ENCODE measurements at places on chromosomes 1 and 21.

GRCh38 chr1:211781260-211781659 is 49.3 kb downstream of the LPGAT1 start:
- no peak for DNase-seq

GRCh38 chr1:168842916-168843315 is 113.9 kb upstream of the DPT start:
- DNase-seq: no peak

DNA sequence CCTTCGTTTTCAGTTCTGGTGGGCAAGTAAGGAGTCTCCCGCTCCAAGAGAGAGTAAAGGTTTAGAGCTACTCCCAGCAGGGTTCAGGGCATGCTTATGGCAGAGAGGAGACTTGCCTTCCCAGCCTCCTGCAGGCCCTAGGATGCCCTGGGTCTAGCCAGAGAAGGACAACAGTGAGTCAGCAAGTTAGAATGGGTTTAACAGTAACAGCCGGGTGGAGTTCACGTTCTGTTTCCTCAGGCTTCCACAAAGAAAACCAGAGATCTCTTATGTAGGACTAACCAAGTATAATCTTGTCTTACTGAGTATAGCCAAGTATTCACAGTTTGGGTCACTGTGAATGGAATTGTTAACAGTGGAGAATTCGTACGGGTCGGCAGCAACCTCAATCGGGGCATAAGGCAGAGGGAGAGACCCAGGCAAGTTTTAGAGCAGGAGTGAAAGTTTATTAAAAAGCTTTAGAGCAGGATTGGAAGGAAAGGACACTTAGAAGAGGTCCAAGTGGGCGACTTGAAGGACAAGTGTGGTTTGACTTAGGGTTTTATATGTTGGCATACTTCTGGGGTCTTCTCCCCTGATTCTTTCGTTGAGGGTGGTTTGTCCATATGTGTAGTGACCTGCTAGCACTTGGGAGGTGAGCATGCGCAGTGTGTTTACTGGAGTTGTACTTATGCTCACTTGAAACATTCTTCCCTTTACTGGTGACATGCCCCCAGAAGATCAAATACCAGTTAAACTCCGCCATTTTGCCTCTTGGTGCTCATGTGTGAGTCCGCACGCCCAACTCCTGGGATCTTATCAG is 4.5 kb downstream of the OVAAL start:
- DNase-seq: no peak

DNA sequence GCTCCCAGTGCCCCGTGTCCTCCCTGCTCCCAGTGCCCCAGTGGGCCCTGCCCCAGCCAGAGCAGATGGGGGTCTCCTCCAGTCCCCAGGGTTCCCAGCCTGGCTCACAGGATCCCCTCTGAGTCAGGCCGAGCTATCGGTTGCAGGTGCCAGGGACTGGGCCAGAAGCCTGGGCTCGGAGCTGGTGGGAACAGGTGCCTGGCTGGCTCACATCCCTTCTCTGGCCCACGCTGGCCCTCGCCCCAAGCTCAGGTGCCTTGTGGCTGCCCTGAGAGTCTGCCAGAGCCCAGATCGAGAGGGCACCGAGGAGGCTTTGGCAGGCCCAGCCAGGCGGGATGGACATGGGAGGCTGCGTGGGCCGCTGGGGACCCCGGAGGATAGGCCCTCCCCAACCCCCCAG is 18.9 kb downstream of the PLCH2 start:
- DNase-seq: no peak

DNA sequence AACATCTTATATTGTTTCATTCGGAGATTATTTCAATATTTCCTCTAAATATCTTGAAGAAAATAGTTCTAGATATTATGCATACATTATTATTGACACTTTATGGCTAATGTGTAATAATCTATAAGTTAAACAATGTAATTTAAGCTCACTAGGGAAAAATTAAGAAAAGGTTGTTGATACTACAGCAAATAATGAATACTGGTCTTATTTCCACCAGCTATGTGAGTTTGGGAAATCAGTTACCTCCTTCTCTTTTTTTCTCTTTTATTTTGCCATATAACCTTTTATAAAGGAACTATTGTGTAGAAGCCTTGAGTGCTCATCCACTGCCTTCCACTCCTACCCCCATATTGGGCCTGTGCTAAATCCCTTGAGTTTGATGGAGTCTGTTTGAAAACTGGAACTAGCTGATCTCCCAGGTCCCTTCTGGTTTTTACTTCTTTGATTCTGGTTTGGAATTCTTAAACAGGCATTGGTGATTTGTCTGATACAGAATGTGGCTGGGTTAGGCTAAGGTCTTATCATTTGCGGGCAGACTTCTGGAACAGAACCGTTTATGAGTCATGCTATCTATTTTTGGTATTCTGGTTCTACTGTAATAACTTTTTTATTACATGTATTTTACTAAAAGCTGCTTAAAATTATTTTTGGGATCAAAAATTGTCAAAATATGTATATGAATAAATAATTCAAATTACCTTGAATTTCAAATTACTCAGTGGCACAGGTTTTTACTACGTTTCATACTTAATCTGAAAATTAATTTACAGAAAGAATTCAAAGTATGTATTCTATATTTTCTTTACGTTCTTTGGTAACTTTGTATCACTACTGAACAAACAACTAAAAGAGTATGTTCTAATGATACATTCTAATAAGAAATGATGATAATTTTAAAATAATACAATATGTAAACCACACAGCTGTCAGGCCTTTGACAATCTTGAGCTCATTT is 5.0 kb upstream of the CDC14A start:
- no peak for DNase-seq

GRCh38 chr1:100184536-100184935 is 6.5 kb upstream of the LRRC39 start:
- DNase-seq: no peak

GRCh38 chr1:87899746-87900145 is 571.1 kb downstream of the LMO4 start:
- DNase-seq: no peak

DNA sequence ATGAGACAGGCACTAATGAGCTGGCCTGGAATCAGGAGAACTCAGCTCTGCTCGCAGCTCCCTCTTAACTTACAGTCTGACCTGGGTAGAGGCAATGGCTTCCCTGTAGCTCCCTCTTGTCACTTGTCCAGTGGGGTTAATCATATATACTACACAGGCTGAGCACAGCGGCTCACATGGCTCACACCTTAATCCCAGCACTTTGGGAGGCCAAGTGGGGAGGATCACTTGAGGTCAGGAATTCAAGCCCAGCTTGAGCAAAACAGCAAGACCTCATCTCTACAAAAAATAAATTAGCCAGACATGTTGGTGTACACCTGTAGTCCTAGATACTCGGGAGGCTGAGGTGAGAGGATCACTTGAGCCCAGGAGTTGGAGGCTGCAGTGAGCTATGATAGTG is 4.2 kb downstream of the S100A6 start:
- DNase-seq: no peak

GRCh38 chr1:113194846-113195830 is 122.1 kb downstream of the LRIG2 start:
- no peak for DNase-seq

GRCh38 chr1:235424092-235424491 is 56.9 kb downstream of the TBCE start:
- DNase-seq: no peak

DNA sequence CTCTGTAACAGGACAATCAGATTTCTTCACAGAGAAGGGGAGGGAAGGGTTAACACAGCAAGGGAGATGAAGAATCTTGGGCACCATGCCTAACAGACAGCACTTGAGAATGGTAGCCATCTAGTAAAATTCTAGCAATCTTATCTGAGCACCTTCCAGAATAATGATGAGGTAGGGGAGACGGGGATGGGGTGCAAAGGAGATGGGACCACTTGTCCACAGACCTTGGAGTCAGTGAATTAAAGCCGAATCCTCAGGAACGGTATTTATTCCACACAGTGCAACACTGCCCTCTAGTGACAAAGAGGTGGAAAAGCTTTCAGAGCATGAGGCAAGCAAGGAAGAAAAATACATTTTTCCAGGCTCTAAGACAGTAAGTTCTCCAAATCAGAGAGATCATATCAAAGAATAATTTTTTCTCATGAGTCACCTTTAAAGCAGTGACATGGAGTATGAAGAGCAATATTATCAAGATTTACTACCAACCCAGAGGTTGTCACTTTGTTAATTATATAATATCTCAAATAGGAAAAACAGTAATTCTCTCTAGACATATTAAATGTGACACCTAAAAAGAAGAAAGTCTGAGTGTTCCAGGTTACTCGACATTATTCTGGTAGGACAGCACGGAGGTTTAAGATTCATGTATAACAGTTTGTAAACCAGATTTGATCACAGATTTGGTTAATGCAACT is 43.3 kb upstream of the LPAR3 start:
- peak; percentile 24 for DNase-seq
